Stimulated activated CD8-positive, alpha-beta memory T cell treated with anti-CD3 and anti-CD28 coated beads, Interleukin-4, amount 100 ng/mL, for 1 hour (primary cell): ENCODE measurements at places on chromosomes 1 and 21.

- DNase-seq = no peak
Measured at GRCh38 chr1:116909512-116910378, at the start of gene PTGFRN. Gene PTGFRN (plus strand): TSS chr1:116909916. CDS start chr1:116910204, 288 bp downstream.

DNA sequence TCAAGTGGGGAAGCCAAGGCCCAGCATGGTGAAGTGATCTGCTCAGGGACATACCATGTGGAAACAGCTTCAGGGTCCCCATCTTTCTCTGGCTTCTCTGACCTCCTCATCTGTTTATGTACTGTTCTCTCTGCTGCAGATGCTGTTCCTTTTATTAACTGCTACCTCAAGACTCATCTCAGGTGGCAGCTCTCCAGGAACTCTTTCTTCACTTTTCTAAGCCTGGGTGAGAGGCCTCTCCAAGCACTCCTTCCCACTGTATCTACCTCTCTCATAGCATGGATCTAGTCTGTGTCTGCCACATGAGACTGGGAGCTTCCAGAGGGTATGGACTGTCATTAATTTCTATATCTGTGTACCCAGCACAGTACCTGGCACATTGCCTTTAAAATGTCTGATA is 73.4 kb upstream of the PPM1J start:
- no peak for DNase-seq

DNA sequence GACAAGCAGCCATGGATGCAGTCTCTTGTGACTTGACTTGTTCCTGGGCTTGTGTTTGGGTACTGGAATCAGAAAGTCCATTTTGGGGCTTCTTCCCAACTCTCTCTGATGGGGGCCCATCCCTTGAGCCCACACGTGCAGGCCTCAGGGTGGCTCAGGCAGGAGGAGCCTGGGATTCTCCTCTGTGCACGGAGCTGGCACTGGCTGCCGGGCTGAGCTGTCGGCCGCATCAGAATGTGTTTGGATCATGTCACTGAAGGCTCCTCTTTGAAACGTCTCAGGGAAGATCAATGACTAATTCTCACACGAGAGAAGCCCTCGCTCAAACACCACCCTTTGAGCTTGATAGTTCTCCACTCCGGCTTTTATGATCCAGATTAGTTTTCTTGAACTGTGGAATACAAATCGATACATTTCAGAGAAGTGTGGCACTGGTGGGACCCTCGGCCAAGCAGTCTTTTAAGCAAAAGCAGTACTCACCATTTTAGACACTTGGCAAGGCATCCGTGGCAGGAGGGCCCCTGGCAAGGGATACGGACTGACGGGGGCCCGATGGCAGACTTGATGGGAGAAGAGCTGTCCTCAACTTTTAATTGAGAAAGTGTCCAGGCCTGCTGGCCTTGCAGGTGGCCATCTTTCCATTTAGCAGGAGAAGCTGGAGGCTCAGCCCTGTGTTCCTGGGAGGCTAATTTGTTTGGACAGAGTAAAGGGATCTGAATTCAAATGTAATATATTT is 220.7 kb upstream of the C1orf174 start:
- DNase-seq = no peak

DNA sequence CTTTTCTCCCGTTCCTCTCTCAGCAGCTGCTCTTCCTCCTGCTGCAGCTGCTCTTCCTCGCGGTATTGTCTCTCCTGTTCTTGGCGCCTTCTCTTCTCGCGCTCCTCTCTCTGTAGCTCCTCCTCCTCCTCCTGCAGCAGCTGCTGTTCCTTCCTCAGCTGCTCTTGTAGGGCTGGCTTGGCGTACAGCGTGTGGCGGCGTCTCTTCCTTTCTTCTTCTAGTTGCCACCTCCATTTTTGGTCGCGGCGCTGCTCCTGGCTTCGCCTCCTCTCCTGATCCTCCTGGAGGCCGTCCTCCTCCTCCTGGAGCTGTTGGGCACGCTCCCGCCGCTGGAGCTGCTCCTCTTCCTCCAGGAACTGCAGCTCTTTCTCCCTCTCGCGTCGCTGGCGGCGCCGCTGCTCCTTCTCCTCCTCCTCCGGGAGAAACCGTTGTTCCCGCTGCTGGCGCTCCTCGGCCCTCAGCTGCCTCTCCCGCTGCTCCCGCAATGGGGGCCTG is 4.8 kb downstream of the TCHH start:
- DNase-seq = no peak

GRCh38 chr1:213186168-213186567 is 135.1 kb downstream of the RPS6KC1 start:
- DNase-seq = no peak

GRCh38 chr1:9037476-9038337 is 11.5 kb upstream of the SLC2A7 start:
- no peak for DNase-seq

GRCh38 chr1:93596329-93597089 is 85.1 kb downstream of the BCAR3 start:
- DNase-seq = no peak

DNA sequence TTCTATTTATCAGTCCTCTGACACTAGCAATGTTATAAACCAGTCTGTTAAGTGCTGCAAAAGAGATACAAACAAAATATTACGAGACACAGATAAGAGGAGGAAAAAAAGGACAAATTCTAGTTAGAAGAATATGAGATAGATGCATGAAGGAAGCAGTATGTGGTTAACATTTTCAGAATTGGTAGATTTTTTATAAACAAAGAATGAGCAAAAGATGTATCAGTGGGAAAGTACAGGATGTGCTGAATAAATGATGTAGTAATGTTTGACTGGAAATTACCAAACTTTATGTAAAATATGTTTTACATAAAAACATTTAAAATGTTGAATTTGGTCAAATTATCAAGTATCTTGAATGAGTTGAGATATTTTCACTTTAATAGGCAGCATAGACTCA is 574.2 kb downstream of the NUF2 start:
- DNase-seq = no peak

GRCh38 chr1:82499022-82499421 is 698.3 kb downstream of the ADGRL2 start:
- DNase-seq = no peak

DNA sequence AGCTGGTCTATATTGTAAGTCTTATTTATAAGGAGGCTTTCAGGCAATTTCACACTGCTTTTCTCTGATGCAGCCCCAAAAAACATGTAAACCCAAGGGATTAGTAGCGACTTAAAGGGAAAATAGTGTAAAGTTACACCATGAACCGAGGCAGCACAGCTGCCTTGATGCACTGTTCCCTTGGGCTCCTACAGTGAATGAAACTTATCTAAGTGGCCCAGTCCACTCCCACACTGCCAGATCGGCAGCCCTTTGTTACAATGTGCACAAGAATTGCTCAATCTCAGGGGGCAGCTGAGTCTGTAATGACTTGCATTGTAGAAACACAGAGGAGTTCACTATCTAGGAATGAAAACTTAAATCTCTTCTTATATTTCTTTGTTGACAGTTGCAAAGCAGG is 120.8 kb upstream of the ADGRL2 start:
- DNase-seq = no peak

DNA sequence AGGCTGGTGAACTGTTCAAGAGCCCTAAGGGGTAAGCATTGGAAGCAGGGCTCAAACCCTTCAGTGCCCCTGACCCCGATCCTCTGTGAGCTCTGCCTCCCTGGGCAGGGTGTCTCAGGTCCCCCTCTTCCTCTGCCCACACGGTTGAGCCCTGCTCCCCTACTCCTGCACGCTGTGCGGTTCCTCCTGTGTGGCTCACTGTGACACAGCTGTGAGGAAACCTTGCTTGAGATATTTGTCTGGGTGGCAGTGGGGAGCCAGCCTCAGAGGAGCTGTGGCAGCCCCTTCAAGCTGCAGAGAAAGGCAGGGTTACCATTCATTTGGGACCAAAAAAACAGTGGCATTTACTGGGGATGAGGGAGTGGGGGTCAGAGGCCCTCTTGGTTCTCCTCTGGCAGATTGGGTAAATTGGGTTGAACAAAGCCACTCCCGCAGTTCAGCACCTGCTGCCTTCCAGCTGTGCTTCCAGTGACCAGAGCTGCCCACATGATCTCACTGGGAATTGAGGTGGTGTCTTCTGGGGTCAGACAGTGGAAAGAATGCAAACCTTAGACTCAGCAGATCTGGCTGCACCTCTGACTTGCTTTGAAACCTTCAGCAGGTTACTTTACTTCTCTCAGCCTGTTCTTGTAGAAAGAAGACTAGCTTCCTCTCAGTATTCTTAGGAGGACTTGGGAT is 60.6 kb upstream of the CD1D start:
- no peak for DNase-seq

DNA sequence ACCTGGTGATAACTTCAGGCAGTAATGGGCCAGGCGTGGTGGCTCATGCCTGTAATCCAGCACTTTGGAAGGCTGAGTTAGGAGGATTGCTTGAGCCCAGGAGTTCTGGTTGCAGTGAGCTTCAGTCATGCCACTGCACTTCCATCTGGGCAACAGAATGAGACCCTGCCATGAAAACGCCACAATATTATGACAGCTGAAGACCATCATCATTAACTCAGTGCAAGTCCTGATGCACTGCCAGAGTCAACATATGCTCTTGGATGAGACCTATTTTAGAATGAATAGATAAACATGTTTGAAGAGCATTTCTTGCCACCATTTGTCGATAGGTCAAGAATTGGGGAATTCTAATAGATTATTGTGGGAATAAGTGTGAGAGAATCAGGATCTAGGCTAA is 26.4 kb downstream of the HENMT1 start:
- no peak for DNase-seq

GRCh38 chr1:232474826-232475225 is 155.1 kb downstream of the SIPA1L2 start:
- DNase-seq = no peak

DNA sequence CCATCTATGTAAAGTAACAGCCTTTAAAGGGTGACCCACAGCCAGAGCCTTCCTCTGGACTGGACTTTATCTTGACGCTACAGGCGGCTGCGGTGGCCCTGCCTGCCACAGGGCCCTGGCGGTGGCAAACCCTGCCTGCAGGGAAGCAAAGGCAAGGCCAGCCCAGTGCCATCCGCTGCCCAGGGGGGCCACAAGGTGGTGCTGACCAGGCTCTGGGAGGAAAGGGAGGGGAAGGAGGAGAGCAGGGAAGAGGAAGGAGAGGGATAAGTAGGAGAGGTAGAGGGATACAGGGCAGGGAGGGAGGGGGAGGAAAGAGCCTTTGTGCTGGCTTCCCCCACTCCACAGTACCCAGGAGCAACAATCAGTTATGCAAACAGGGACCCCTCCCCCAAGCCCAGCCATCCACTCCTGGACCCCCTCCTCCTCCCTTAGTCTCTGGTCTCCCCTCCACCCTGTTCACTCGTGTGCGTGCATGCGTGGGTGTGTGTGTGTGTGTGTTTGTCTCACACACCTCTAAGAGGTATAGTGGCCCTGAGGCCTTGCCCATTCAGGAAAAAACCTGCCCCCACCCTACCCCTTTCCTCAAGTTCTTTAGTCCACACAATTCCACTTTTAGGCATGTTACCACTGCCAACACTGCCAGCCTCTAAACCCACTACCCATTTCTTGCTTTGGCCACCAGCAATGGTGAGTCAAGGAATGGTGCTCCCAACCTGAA is 30.3 kb downstream of the SSBP3 start:
- no peak for DNase-seq

GRCh38 chr1:6423321-6423999 is 1.1 kb upstream of the ESPN start:
- peak; percentile 55 for DNase-seq

DNA sequence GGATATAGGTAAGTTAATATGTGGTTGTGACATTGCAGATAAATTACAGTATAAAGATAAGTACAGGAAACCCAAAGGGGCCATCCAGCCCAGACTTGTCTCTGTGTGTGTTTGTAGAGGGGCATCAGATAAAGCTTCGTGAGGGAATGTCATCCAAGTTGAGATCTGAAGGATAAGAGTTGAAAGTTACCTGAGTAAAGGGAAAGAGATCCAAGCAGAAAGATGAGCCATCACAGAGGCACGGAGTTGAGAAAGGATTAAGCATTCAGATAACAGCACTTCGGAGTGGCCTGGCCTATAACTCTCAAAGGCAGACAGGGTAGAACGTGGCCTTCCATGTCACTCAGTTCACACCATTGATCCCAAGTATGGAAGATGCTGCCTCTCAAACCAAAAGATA is 749.1 kb downstream of the ADGRL2 start:
- no peak for DNase-seq

GRCh38 chr1:94716965-94717364 is 103.2 kb upstream of the SLC44A3 start:
- DNase-seq = no peak

- DNase-seq = no peak
Measured at GRCh38 chr1:24189528-24189927, 2.4 kb upstream of the IFNLR1 start.

GRCh38 chr1:100528871-100529270 is 9.1 kb upstream of the GPR88 start:
- no peak for DNase-seq

DNA sequence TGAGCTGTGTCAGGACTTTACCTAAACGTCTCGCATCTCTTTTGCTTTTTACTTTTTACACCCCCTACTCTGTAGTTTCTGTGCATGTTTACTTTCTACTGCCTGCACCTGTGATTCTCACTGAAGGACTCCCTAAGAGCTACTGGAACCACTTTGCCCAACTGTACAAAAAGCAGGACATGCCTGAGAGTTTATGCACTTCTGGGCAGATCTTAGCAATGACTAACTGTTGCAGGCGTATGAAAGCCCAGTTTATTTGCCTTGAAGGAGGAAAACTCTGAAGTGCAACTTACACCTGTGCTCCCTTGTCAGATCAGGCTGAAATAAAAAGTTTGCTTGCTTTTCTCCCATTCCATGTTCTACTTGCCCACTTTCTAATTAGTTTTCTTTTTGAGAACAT is 467.0 kb upstream of the USP24 start:
- no peak for DNase-seq

- no peak for DNase-seq
Measured at GRCh38 chr1:198772626-198773025, 133.8 kb downstream of the PTPRC start.

- DNase-seq = no peak
Measured at GRCh38 chr1:247646867-247647266, 32.7 kb downstream of the OR13G1 start.
